ENCODE measurements at places on chromosomes 2 and 18.
A peak's percentile ranks its signal among the peaks of the same experiment; 100 is the strongest.

- no peak for DNase-seq
These were observed 671.6 kb upstream of the ACVR2A start for GRCh38 chr2:147173189-147173581.

DNA sequence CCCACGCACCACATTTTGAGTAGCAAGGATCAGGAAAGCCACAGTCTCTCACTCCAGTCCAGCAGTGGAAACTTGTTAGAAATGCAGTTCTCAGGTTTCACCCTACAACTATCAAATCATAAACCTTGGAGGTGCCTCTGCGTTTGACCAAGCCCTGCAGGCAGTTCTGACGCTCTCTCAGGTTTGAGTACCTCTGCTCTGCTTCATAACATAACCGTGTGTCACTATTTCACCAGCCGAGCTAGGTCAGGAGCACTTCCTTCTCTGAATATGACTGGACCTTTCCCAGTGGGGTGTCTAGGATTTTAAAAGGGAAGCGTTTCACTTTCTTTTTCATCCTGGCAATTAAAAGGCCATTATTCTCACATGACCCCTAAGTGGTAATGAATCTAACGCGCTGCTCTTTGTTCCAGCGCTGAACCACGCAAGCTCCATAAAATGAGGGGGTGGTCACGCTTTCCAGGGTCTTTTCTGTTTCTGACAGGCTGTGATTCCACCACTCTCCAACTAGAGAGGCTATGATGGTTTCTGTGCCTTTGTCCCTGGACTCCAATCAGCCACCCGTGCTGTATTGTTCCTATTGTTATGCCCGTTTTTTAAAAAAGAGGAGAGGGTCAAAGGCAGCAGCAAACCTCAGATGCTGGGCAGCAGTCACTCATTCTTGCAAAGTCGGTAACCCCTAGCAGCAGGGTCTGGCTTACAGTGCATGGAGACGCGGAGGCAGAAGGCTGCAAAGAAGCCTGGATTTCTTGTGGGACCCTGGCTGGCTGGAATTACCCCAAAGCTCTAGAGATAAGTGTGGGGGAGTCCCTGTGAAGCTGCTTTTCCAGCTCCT is 75.2 kb upstream of the CTNNA2 start:
- DNase-seq = no peak

DNA sequence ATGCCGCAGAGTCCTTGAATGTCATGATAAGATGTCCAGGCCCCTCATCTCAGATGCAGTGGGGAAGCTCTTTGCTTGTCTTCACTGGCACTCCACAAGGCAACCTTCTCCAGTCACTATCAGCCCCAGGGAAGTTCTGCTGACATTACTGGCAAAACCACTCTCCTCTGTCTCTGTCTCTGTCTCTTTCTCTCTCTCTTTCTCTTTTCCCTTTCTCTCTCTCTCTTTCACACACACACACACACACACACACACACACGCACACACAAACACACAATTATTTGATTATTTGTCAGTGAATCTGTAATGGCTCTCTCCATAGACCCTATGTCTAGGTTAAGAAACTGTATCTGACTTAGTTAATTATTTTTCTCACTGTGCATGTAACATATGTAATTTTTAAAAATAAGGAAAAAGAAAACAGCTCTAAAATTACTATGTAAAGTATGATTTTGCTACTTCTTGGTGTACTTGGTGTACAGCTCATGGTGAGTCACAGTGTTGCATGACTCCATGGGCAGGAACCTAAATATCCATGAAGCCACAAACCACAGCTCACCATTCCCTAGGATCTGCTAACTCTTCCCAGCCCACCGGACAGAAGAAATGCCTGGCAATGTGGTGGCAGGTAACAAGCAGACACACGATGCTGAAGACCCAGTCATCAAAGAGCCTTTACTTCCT is 594.9 kb upstream of the ID2 start:
- no peak for DNase-seq

DNA sequence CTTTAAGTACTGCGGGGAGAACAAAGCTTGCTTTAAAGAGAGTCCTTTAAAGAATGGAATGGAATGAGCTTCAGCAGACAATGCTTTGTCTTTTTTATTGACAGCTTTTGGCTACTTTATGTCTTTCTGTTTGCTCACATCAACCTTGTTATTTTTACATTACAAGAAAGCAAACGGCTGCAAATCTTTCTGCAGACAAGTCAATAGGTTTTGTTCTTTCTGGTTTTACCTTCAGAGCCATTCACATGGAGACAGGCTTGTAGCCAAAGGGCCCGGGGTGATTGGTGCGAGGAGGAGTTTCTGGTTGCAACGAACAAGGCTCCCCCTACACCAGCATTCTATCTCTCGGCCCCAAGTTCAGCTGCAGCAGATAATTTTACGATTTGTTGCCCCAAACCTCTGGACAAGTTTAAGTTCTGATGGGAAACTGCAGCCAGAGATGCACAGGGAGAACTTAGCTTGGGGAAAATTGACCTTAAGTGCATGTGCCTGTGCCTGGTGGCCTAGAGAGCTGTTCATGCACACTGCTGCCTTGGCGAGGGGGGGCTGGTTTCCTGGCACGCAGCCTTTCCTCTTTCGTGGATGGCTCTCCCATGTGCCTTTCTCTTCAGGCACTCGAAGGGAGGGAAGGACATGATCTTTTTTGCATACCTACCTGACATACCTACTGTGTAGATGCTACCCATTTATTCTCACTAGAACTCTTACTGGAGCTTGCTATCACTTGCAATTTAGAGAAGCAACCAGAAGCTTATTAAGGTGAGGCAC is 543.2 kb downstream of the DCDC2C start:
- DNase-seq = no peak

DNA sequence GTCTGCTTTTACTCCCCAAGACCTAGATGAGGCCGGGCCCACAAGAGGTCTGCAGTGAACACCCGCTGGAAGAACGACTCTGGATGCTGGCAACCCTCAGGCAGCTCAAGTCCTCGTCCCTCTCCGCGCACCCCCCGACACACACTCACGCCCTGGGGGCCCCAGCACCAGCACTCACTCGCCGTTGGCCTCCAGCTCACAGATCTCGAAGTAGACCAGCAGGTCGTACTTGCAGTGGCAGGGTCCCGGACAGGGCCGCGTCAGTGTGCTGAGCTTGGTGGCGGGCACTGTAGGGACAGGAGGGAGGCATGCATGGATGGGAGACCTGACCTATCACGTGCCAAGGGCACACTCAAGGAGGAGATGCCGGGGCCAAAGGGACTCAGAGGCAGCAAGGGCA is 49.4 kb downstream of the AQP12A start:
- no peak for DNase-seq

- DNase-seq = no peak
These were observed 74.3 kb downstream of the HRH4 start for GRCh38 chr18:24534737-24535136.

DNA sequence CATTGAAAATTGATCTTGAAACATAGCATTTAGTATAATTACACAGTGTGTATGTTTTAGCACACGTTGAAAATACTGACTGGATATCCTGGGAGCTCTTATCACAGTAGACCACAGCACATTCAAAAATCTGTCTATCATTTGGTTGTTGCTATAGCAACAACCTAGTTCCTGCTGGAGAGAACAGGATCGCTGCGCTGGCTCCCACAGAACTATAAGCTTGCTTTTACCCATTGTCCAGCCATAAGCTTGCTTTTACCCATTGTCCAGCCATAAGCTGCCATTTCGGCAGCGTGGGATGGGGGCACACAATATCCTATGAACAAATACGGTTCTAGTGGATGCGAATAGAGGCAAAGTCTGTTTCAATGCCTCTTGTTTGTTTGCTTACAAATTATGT is 70.4 kb upstream of the ST6GAL2 start:
- DNase-seq = no peak

GRCh38 chr2:130135692-130136541 is 6.9 kb upstream of the POTEF start:
- DNase-seq = no peak

DNA sequence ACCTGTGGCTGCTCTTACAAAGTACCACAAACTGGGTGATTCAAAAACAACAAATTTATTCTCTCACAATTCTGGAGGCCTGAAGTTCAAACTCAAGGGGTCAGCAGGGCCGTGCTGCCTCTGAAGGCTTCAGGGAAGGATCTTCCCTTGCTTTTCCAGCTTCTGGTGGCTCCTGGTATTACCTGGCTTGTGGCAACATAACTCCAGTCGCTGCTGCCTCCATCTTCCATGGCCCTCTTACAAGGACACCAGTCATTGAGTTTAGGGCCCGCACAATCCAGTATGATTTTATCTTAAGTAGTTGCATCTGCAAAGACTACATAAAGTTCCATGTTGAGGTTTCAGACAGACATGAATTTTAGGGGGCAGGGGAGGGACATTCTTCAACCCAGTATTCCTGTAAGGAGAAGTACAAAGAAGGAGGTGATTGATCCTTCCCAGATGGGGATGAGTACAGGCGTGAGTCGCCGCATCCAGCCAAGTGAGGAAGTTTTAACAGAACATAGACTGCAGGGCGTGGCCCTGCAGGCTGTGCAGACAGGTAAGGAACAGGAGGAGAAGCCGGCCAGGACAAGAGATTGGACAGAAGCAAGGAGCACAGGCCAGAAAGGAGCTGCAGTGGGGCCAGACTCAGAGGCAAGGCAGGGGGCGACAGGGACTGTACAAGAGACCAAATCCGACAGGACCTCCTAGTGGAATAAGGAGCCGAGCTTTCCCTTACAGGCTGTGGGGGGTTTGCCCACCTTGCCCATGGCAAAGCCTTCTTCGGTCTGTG is 44.4 kb upstream of the BZW1 start:
- no peak for DNase-seq

DNA sequence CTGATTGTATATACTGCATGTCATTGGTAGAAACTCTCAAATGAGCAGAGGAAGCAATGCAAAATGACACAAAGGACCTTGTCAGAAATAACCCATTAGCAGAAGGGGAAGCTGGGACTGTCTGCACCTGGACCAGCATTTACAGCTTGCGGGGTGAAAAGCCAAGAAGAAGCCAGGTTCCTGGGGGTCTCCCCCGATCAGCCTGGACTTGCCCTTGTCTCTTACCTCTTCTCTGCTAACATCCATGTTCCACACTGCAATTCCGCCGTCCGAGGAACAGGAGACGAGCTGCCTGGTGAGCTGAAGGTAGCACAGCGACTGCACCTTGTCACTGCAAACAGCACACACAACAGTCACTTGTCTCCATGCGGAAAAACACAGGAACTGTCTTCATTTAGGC is 51.1 kb downstream of the WDFY1 start:
- DNase-seq = no peak

GRCh38 chr18:46243095-46243494 is 138.9 kb downstream of the HAUS1 start:
- no peak for DNase-seq

- DNase-seq = peak; percentile 27
These were observed 617 bp downstream of the CCDC142 start for GRCh38 chr2:74481961-74482800.

GRCh38 chr18:79879566-79879965 is 71.9 kb downstream of the SLC66A2 start:
- no peak for DNase-seq

DNA sequence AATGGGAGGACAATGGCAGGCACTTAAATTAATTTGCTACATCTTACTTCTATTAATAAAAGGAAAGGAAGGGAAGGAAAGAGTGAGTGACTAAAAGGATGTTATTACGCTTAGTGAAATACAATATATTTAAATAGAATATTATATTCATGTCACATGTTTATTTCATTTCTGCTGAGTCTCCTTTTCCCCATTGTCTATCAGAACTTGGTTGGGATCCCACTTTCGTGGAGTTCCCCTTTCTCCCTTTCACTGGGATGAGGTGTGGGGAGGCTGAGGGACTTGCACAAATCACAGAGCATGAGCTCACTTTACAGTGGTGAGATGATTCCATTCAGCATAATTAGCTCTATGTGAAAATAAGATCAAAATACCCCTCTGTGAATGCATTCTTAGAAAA is 730.6 kb downstream of the TSN start:
- DNase-seq = no peak

GRCh38 chr2:163640542-163641193 is 95.1 kb downstream of the FIGN start:
- no peak for DNase-seq

- DNase-seq = no peak
These were observed 334.6 kb upstream of the SLC14A2 start for GRCh38 chr18:45280481-45281276.

- DNase-seq = no peak
These were observed 37.0 kb upstream of the CLASP1 start for GRCh38 chr2:121686218-121686617.

DNA sequence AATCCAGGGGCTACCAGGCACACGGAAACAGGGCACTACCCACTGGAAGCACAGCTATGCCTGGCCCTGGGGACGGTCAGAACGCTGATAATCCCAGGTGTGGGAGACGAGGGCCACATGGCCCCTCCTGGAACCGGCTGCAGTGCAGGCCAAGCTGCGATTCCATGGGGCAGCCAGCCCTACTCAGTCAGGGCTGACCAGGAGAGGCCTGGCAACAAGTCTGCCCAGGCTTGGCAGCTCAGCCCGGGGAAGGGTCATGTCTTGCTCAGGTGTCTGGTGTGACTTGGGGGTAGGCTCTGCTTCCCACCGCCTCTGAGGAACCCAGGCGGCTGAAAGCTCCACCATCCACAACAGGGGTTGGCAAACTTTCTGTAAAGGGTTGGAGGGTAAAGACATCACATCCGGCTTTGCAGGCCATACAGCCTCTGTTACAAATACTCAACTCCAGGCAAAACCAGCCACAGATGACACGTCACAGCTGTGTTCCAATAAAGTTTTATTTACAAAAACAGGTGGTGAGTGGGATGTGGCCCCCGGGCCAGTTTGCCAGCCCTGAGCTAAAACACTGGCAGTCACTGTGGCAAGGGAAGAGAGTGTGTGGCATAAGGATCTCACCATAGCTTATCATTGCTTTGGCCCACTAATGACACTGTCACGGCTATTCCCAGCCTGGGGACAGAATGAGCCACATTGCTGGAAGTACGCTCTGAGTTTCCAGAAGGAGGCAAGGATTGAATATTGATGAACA is 85.2 kb downstream of the NDUFA10 start:
- DNase-seq = no peak

DNA sequence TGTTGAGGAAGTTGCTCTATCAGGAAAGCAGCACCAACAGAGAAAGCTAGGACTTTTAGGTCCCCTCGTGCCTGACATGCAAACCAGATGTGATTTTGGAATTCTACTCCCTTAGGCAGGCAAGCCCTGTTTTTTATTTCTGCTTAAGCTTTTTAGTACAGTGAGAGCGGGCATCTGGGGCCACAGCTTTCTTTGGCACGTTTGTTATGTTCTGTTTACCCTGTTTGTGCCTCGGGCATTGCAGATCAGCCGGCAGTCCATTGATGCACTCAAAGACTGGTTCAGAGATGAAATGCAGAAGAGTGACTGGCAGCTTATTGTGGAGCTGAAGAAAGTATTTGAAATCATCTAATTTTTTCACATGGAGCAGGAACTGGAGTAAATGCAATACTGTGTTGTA is 61.9 kb downstream of the EIF5B start:
- no peak for DNase-seq

DNA sequence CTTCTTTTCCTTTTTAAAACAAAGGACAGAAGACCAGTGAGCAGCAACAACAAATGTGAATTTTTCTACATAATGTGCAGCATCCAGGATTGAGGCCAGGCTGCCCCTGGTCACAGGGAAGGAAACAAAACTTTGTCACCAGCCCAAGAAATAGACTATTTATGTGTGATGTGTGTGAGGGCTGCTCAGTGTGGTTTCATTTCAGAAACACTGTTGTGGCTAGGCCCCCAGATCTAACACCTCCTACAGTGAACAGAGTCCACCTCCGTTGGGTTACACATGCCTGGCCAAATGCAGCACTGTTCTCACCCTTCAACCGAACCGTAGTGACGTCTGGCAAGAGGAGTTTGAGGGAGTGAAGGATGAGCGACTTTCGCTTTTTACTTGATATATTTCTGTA is 146.3 kb upstream of the RIOK3 start:
- no peak for DNase-seq
